ENCODE measurements at places on chromosomes 4 and X.

- no peak for DNase-seq
Observed at GRCh38 chrX:70444326-70444945, at the start of gene DLG3. DLG3 (plus strand) TSS chrX:70444835; CDS start chrX:70445202, 367 bp downstream.

DNA sequence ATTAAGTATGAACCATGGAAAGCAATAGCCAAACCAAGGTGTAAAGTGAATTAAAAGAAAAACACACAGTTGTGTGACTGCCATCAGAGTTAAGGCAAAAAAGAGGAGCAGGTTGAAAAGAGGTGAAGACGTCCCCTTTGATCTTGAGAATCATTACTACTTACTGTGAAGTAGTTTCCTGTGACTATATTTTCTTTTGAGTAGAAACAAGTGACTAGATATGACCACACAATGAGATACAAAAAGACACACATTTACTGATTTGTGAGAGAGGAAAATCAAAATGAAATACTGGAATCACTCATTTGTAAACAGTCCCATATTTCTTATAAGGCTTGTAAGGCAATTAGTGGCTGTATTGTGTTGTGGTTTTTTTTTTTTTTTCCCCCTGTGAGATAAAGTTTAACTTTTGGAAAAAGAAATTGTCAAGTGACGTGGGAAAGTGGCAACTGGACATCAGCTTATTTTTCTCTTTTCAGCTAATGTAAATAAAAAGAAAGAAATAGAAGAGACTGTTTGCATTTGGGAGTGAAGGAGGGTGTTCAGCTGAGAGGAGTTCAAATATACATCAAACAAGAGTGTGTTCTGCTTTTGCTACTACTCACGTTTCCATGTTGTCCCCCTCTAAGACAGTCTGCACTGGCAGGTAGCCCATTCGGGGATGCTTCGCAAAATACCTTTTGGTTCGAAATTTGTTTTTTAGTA, 106.4 kb upstream of the FTHL17 start:
- DNase-seq: no peak

- peak; percentile 4 for DNase-seq
Observed at GRCh38 chr4:184329659-184330400, 112.2 kb upstream of the ENPP6 start.

DNA sequence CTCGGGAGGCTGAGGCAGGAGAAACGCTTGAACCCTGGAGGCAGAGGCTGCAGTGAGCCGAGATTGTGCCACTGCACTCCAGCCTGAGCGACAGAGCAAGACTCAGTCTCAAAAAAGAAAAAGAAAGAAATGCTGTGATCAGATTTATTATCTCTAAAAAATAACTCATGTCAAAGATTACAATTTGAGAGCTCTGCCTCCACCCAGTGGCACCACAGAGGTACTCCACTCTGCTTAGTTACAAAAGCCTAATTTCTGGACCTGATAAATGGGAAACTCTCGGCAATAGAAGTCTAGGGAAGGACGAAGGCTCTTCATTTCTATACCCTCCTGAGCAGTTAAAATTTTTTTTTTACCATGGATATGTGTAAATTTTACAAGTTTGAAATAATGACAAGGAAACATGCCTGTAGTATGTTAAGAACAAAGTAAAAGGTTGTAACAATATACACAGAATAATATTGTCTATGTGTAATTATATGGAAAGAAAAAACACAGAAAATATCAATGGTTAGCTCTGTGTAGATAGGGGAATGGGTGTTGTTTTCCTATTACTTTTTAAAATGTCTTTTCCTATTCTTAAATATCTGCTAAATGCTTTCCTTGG, 149.8 kb downstream of the STIM2 start:
- peak; percentile 45 for DNase-seq

DNA sequence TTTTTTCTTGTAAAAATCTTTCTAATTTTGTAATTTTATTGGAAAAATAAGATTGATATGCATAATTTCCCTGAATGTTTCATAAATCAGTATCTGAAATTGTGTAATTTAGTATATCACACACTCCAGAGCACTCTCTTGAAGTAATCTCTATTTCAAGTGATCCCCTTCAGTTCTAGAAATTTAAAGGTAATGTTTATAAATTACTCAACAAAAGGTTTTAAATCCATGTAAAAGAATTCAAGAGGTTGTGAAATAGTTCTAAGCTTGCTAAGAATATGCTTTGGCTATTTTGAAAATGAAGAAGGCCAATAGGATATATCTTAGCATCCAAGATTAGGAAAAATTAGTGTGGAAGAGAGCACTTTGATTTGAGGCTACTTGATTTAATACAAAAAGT, 28.2 kb downstream of the SMARCAD1 start:
- no peak for DNase-seq

GRCh38 chr4:17964576-17964975, 57.0 kb downstream of the LCORL start:
- DNase-seq: no peak

GRCh38 chrX:135536877-135537276, 16.4 kb downstream of the INTS6L start:
- no peak for DNase-seq

GRCh38 chr4:48252313-48252712, 17.3 kb downstream of the TEC start:
- no peak for DNase-seq

DNA sequence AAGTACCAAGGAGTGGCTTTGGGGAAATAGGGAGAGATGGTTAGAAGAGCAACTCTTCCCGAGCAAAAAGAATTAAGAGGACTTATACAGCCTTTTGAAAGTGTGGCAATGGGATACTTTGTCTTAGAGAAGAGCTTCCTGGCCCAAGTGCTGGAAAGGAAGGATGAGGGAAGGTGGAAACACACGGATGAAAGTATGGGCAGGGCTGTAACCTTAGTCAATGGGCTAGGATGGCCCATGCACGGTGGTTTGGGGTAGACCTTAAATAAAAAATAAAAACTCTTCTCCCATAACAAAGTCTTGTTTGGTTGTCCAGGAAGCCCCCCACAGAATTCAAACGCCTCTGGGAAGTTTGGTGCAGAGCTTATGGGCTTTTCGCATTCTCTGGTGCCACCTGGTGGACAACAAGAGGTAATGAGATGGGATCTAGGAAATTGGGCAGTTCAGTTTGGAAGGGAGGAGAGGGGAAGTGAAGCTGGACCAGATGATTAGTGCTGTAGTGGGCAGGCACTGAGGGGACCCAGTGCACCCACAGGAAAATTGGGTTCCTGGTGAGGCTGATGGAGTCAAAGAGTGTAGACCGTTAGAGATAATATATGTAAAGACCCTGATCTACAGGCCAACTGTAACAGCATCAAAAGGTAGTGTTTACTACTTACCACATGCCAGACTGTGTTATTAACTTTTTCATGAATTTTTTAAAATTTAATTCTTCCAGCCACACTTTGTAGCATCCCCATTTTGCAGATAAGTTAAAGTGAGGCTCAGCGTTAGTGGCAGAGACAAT, 13.8 kb upstream of the ENOX2 start:
- DNase-seq: peak; percentile 1

DNA sequence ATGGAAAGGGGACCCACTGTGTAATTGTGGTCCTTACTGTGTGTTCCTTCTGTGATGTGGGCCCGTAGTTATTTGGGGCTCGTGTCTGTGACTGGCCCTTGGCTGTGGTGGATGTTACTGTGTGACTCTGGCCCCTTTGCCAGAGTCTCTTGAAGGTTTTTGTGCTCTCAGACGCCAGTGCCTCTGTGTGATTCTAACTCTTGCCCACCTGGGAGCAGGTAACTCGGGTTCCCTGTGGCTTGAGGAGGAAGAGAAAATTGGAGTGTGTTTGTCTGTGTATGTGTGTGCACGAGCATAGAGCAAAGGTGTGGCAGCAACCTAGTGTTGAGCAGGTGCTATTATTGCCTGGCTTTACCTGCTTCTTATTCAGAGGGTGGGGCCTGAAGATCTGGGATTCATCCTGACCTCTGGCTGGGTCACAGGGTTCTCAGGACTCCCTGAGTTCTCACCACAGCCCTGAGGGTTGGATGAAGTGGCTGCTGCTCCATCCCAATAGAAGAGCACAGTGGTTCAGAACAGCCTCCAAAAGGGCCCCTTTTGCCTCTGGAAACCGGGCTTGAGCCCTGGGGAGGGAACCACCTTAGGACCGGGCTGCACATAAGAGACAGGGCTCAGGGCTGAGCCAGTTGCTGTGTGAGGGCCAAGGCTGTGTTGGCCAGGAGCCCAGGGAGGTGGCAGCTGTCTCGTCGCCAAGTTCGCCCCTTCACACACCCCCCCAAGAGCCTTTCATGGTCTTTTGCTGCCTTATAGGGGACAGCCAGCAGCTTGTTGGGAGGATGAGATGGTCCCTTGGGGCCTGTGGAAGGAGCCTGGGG, 1.3 kb downstream of the RBM10 start:
- no peak for DNase-seq

DNA sequence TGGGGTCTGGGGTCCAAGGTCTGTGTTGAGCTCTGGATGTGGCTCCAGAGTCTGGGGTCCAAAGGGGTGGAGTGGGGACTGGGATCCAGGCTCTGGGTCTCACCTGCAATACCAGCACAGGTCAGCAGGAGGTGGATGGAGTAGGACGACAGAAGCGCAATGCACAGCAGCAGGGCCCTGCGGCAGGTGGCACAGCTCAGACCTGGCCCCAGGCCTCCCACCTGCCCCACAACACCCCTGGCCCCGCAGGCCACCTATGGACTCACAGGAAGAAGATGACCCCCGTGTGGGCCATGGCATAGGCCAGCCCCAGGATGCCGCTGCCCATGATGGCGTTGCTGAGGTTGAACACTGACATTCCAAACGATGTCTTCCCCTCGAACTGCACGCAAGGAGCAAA, 3.4 kb downstream of the SLC38A5 start:
- no peak for DNase-seq

DNA sequence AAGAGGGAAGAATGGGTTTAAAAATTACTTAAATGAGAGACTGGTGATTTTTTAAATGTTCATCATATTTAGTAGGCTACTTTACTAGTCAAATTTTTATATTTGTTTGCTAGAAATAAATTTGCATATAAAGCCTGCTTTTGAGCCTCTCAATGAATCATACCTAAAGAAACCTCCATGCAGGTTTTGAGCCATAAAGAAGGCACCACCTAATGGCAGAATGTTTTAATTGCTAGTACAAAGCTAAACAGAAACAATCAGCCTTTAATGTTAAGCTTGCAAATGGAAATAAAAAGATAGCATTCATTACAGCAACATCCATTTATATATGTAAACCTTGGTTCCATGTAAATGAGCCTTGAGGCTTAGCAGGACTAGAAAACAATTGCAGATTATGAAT, 989.7 kb downstream of the CCSER1 start:
- DNase-seq: no peak

- DNase-seq: peak; percentile 23
Observed at GRCh38 chr4:187103351-187103750, 379.7 kb upstream of the FAT1 start.

DNA sequence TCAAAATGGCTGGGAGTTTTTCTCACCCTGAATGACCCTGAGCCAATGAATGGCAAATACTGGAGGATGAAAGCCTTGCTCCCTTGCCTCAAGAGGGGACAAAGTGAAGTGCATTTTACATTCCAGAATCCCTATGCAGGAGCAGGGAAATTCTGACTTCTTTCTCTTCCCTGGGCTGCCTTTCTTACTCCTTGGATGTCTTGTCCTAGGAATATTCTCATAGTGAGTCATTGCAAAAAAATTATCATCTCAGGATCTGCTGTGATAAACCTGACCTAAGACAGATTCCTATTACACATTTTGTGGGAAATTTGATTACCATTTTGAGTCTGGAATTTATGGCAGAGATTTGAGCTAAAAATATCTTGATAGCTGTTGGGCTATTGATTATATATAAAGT, 199.9 kb downstream of the TMA16 start:
- no peak for DNase-seq

DNA sequence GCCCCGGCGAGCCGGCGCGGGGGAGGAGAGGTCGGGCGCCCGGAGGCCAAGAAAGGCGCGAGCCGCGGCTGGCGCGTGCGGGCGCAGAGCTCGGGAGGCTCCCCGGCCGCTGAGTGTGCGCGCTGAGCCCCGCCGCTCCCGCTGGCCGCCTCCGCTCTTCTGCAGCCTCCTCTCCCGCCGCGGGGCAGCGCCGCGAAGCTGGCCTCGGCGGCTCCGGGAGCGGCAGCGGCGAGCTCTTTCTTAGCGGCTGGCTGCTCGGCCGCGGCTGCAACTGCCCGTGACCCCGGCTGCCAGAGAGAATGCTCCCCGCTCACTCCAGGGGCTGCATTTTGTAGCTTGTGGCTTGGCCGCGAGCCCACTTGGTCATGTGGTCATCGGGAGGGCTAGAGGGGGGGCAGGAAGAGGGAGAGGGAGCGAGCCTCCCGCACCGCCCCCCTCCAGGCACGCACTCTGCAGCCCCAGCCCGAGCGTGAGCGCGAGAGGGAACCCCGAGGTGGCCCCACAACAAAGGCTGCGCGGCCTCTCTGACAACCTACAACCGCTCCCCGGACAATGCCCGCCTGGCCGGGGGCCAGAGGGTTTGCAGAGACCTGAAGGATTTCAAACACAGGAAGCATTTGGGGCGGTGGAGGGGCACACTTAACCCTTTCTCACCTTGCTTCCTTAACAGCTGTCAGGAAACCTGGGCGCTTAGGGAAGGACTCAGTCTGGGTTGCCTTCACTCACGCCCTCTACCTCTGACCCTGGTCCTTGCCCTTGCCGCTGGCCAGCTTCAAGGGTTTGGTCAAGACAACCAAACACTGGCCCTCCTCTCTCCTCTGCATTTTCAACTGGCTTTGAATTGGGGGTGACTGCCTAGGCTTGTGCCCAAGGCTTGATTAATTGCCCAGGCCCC, at the start of gene APLN:
Gene APLN (minus strand): TSS at position 305 of the 895 bp plus-strand sequence. CDS start 326 bp downstream, outside the sequence.
- peak; percentile 26 for DNase-seq

DNA sequence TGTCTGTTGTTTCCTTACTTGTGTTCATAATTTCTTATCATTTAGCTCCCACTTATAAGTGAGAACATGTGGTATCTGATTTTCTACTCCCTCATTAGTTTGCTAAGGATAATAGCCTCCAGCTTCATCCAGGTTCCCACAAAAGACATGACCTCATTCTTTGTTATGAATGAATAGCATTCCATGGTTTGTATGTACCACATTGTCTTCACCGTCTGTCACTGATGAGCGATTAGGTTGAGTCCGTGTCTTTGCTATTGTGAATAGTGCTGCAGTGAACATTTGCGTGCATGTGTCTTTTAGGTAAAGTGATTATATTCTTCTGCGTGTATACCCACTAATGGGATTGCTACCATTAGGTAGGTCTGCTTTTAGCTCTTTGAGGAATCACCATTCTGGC, 624.3 kb upstream of the EPHA5 start:
- DNase-seq: no peak

DNA sequence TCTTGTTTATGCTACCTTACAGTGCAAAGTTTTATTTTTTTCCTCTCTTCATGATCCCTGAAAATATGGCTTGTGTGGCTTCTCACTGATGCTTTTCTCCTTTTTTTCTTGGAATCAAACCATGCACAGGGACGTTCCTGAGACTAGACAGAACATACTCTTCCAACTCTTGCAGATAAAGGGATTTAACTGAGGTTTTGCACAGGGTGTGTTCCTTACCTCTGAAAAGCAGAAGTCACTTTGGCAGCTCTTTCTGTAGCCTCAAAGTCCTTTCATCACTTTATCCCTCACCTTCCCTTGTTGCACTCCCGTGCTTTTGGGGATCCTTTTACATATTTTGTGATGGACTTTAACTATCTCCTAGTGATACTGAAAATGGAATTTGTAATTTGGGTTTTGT, 300.1 kb downstream of the SPRY1 start:
- no peak for DNase-seq

All from NCI-H2029 (cell line).